HTR-8/SVneo (cell line): ENCODE measurements at places on chromosomes 13 and 19.

DNA sequence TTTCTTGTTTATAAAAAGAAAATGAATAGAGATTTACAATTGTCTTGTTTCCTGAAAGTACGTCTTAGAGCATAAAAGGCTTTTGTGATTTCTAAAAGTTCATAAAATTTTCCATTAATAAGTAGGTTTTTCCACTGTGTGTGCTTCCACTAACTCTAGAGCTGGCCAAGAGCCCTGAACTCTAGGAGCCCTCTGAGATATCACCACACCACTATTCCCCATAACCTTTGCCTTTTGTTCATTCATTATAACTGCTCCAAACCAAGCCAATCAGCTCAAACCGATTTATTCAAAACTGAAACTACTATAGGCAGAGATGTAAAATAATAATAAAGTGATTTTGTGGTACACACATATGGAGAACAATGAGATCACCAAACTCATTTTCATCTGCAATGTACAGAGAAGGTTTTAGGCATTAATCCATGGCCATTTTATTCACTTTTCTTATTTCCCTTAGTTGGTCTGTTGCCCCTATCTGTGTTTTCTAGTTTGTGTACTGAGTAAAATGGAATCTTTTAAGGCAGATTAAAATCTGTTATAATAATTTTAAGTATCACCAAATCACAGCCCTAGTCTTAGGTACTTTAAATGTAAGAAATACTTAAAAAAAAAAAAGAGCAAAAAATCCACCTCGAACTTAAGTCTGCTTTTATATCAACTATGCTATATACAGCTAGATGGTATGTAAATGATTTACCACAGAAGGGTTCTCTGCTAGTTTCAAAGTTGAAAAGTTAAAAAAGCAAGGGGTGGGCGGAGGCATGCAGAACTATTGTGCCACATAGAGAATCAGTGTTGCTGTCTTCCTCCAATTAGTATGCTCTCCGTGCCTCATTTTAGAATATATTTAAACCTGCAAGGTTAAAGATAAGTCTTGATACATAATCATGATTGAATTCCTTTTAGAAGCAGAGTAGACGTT lies 311.3 kb downstream of the KLF12 start:
- no peak for DNase-seq

- no peak for DNase-seq
These were observed 127.9 kb downstream of the SLITRK6 start for GRCh38 chr13:85671336-85671735.

DNA sequence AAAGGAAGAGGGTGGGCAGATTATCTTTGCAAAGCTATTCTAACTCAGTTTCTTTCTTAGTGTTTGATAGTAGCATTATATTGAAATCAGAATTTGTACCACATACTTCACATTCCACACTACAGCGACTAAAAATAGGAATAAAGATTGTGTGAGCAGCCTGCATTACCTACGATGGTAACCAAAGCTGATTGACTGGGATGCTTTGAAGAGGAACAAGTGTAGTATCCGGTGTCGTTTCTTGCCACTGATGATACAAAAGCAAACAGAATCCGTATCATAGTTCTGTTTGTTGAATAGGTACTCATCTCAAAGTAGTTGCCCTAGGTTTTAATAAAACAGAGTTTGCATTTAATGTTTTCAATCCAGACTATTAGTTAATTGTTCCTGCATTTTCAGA lies 51.2 kb downstream of the FLT3 start:
- DNase-seq: no peak

GRCh38 chr19:7645163-7645562 lies 8.3 kb downstream of the STXBP2 start:
- no peak for DNase-seq

DNA sequence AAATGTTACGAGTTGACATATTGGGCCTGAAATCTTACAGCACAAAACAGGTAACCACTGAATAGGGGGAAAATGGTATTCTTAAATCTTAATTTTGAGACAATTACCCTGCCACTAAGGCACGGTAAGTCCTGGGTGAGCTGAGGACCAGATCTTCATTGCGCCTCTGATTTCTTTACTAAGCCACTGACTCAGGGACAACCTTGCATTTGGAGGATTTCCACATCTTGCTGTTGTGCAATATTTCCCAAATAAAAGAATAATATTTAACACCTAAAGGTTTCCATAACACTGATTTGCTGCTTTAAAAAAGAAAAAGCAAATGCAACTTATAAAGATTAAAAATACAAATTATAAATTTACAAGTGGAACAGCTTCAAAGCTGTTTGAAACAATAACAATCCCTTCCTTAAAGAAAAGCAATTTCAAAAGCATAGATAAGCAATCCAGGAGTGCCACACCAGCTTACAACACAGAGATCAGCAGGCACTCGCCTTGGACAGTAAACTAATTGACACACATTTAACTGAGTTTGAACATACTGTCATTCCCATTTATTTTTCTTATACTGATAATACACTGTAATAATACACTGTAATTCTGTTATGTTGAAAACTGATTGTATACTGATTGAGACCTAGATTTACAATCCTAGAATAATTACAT lies 79.6 kb upstream of the DOCK9 start:
- DNase-seq: no peak

- no peak for DNase-seq
These were observed 16.0 kb upstream of the OLFM2 start for GRCh38 chr19:9952276-9952675.

DNA sequence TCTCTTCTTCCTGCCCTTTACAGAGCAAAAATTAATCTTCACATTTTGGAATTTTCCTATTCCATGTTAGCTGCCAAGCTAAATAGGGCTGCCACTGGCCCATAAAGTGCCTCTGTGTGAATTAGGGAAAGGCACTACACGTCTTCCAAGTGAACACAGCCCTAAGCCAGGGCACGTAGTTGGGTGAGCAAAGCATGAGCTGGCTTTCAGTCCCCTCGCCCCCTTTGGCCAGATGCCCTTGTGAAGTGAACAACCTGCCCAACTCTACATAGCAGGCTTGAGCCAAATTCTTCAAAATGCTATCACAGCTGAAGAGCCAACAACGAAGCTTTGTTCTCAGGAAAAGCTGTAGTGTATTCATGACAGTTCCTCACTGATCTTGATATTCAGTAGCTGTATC lies 213.1 kb downstream of the OXGR1 start:
- DNase-seq: no peak

GRCh38 chr13:104318121-104318520 lies 1251.9 kb upstream of the SLC10A2 start:
- peak; percentile 8 for DNase-seq

GRCh38 chr13:25881136-25881926 lies 170.5 kb downstream of the SHISA2 start:
- DNase-seq: no peak

DNA sequence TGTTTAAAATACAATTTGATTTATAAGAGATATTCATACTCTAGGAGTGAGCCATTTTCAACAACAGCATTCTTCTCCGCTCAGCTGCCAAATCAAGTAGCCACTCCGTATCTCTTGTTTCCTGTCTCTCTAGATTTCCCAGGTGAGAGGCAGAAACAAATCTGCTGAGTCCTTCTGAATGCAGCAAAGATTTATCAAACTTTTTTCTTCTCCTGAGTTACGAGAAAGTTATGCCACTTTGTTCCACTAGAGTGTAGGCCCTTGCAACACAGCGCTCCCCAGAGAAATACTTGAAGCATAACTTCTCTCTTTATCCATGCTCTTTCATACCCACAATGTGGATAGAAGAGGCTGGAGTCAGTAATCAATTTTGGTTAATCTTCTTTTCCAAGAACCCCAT lies 1960.8 kb downstream of the OLFM4 start:
- DNase-seq: no peak

DNA sequence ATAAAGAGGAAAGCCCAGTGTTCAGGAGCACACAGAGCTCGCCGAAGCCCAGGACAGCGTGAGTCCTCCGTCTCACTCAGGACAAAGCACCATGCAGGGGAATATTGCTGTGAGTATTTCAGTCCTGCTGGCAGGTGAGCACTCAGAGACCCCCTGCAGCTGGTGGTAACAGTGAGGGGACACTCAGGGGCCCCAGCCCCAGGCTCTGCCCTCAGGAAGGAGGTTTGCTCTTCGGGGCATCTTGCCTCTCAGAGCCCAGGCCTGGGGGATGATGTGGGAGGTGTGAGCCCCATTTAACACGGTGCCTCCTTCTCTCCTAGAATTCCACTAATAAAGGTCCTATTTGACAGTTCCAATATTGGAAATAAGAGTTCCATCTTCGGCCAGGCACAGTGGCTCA lies 14.8 kb downstream of the LILRA1 start:
- DNase-seq: no peak

DNA sequence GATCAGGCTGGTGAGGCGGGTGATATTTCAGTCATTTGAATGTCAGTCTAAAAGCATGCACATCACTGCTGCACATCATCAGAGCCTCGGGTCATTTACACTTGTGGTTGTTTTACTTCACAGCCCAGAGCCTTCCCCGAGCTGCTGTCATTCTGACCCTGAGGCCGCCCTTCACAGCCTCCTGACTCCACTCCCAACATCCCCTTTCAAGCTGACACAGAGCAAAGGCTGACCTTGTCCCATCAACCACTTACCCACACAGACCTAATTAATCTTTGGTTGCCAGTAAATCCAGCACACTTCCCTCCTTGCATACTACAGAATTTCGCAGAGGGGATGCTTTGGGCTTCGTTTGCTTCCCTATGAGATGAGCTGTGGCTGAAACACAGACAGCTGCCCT lies 528.1 kb downstream of the DIAPH3 start:
- no peak for DNase-seq

- no peak for DNase-seq
These were observed 4.3 kb upstream of the NRTN start for GRCh38 chr19:5800361-5801270.

DNA sequence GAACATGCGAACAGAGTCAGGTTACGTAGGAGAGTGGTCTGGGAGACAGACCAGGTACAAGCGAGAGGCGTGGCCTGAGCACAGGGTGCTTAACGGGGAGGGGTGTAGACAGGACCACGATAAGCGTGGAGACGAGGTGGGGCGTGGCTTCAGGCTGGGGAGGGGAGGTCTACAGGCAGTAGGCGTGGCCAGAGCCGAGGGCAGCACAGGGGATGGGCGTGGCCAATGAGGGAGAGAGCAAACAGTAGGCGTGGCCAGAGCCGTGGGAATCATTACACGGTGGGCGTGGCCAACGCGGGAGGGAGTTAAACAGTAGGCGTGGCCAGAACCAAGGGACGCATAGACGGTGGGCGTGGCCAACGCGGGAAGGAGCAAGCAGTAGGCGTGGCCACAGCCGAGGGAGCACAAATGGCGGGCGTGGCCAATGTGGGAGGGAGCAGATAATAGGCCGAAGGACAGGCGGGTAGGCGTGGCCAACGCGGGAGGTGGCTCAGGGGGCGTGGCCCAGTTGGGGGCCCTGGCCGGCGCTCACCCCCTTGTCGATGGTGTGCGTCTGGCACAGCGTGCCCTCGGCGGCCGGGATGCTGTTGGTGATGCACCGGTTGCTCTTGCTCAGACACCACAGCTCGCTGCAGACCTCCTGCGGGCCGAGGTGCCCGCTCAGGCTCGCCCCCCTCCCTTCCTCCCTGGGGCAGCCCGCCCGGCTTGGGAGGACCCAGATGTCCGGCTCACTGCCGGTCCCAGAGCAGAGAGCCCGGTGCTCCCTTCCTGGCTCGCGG lies 15.2 kb upstream of the MYO1F start:
- DNase-seq: peak; percentile 95

DNA sequence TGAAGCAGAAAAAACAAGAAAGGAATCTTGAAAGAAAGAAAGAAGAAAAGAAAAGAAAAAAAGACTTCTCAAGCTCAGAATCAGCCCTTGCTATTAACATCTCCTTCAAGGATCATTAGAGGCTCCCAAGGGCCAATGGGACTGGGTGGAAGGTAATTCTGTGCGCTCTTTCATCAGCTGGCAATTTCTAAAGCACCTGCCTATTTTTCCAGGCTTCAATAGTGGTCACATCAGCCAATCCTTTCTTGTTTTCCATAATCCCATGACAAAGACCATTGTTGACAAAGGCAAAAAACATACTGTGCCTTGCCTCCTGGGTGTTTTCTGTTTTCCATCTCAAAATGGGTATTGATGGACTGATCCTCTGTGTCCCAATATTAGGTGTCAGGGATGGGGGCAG lies 88.2 kb upstream of the TSC22D1 start:
- DNase-seq: no peak

DNA sequence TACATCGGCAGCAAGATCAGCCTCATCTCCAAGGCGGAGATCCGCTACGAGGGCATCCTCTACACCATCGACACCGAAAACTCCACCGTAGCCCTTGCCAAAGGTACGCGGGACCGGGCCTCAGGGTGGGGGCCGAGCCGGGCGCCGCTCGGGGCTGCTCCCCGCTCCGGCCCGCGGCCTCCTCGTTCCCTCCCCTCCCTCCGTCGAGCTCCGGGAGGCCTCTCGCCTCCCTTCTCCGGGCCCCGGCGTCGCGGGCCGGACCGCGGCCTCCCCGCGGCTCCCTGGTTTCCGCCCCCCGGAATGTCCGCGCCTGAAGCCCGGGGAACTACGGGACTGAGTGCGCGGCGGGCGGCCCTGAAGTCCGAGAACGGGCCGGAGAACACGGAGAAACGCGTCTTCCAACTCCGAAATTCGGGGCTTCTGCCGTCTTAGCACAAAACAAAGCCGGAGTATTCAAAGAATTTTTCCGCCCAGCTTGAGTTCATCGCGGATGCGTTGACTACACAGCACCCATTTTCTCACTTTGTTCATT lies 423 bp downstream of the LSM14A start:
- no peak for DNase-seq

- DNase-seq: no peak
These were observed 36.4 kb downstream of the NAXD start for GRCh38 chr13:110651726-110652230.

GRCh38 chr19:44820648-44821609 lies 12.0 kb downstream of the BCAM start:
- DNase-seq: no peak
